Activated CD8-positive, alpha-beta memory T cell treated with anti-CD3 and anti-CD28 coated beads, Interleukin-2, amount 50 U/mL, for 4 hours (primary cell): ENCODE measurements at places on chromosomes 16 and 17.
A peak's percentile ranks its signal among the peaks of the same experiment; 100 is the strongest.

DNA sequence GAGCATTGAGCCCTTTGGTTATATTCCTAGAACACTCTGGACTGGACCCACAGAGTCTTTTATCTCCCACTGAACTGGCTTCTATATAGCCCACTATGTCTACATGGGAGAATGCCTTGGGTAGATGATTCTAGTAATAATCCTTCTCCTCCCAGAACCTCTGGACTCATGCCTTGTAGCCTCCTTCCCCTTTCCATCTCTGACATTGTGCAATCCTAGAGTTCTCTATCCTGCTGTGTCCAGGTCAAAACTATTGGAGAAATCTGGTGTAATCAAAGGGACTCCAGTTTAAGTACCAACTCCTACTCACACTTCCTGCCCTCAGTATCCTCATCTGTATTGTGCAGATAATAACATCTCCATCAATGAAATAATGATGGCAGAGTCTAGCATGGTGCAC is 9.1 kb downstream of the RCVRN start:
- DNase-seq = no peak

DNA sequence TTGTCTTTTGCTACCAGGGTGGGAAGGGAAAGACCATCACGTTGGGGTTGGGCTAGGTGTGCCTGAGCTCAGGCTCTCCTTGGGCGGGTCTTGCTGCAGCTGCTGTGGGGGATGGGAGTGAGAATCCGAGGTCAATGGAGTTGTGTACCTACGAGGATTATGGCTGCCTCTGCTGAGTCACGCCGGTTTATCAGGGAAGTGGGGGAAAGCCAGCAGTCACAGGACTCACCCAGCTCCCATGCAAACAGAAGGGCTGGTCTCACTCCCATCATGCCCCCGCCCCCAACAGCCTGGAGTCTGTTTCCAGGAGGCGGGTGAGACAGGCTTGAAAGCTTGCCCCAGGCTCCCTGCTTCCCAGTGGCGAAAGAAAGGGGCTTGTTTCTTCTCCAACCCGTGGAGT is 1259.0 kb upstream of the GOT2 start:
- DNase-seq = no peak

DNA sequence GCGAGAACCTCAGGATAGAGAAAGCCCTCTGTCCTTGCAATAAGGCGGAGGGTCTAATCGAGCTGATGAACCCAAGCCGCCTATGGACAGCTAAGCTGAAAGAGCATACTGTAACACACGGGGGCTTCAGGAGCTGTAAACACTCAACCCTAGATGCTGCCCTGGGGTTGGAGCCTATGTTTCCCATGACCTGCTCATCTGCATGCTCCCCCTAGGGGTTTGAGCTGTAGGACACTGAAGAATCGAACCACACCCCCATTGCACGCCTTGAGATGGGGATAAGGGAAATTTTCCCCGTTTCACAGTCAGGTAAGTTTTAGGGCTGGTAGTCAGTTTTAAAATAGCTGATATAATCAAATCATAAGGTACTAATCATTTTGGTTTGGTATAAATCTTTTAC is 675.6 kb upstream of the CDH8 start:
- DNase-seq = no peak

GRCh38 chr17:65750631-65751115 is 189.2 kb upstream of the AXIN2 start:
- DNase-seq = peak; percentile 44
